Hematopoietic multipotent progenitor cell treated with erythropoietin and hydrocortisone succinate and interleukin-3 and kit ligand, for 8 days (in vitro differentiated cells): ENCODE measurements at places on chromosomes 6 and 20.

GRCh38 chr20:33679758-33680485 is 5.7 kb upstream of the NECAB3 start:
- no peak for DNase-seq

DNA sequence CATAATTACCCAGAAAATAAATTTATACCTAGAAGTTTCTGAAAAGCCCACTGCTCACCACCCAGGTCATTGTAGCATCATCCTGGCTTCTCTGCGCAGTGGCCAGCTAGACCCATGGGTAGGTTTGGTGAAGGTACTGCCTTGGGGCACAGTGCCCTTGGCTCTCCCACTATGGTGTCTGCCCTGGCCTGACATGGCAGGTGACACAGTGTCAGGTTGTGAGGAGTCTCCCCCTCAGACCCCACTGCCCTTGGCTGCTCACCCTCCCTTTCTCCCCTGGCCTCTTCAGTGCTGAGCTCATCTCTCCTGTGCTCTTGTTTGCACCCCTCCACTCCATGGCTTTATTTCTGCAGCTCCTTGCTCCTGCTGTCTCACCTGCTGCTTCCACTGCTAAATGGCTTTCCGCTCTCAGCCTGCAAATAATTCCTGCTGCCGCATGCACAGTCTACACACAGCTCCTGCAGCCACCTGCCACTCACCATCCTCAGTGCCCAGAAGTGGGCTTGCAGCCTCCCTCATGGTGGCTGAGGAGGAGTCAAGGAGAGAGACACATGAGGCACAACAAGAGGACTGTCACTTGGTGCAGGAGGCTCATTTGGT is 313.4 kb upstream of the MOCS1 start:
- no peak for DNase-seq

DNA sequence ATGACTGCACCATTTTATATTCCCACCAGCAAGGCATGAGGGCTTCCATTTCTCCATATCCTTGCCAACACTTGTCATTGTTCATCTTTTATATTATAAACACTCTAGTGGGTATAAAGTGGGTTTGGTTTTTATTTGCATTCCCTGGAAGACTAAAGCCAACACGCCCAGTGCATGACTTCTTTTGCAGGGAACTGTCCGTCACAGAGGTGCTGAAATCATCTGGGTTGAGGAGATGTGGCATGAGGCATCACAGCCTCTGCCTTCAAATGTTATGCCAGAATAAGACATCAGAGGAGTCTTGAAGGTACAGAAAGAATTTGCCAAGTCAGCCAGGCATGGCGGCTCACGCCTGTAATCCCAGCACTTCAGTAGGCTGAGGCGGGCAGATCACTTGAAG is 29.9 kb upstream of the FAM210B start:
- DNase-seq = peak; percentile 22

DNA sequence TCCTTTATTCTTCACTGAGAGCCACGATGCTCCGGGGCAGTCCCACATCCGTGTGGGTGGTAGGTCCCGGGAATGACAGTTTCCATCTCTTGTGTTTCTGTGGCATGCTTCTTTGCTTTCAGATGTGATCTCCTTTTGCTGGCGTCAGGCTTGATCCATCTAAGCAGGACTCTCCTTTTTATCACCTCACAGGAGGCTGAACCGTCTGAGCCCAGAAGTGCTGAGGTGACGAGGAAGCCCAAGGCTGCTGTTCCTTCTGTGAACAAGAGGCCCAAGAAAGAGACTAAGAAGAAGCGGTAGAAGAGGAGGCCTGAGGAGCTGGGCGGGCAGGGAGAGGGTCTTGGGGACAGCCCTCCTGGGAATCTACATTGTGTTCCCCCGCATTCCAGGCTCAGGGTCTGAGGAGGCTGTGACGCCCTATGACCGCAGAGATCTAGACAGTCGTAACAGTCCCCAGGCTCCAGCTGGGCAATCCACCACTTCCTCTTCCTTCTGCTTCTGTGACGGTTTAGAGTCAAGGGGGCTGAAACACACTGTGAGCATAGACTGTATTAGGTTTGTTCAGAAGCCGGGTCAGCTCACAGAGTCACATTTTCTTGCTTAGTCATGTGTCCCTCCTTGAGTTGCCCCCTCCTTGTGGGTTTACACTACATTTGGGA is 26.8 kb downstream of the MANBAL start:
- peak; percentile 43 for DNase-seq

- DNase-seq = no peak
Observed at GRCh38 chr20:7038029-7038428, 270.5 kb downstream of the BMP2 start.

- DNase-seq = no peak
Observed at GRCh38 chr6:137820425-137820824, 46.6 kb upstream of the TNFAIP3 start.

DNA sequence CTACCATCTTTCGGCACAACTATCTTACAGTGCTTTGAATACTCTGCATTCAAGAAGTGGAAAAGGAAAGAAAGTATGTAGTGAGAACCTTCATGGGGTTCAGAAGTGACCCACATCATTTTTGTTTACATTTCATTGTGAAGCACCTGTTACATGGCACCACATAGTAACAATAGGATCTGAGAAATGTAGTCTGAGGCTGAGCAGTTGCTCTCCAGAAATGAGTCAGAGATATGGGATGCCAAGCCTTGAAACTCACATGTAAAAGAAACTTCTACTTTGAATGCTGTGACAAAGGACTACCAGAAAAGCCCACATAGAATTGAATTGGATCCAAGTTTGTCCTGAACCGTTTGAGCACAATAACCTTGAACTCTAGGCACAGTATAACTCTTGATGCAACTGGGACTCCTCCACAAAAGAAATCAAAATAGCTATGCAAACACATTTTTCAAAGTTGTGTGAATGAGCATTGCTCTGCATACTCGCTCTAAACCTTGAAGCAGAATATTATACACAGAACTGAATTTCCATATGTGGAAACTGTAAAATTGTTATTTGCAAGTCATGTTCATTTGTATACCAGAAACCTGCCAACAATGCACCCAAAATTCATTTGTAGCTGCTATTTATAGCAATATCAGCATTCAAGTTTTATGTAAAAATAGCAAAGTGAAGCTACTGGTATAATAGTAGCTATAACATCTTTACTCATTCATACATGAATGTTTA is 400.9 kb upstream of the POU3F2 start:
- DNase-seq = no peak

GRCh38 chr6:51336185-51336584 is 517.5 kb downstream of the TFAP2B start:
- DNase-seq = no peak

GRCh38 chr20:8012724-8013123 is 6.8 kb downstream of the TMX4 start:
- peak; percentile 40 for DNase-seq

GRCh38 chr20:37346236-37346534 is 245 bp downstream of the SRC start:
- DNase-seq = no peak

DNA sequence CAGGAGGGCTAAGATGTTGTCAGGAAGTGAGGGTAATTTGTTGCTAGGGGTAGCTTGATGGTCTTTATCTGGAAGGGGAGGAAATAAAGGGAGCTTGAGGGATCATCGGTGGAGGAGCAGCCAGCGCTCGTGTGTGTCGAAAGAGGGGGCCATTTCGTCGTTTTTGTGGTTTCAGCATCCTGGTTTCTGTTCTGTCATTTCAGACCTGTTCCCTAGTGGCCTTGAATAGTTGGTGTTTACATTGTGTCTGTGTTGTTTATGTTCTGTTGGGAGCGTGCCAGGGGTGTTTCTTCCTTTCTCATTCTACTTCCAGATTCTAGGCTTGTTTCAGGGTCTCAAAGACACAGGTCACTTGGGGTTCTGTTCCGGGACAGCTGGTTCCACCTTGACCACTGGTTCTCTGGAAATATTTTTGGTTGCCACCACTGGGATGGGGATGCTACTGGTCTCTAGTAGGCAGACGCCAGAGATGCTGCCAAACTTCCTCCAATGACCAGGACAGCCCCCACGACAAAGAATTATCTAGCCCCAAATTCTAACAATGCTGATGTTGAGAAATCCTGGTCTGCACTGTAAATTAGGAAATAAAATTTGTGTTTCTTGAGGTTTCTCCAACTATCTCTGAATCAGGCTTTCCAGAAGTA is 113.9 kb upstream of the NAA20 start:
- peak; percentile 7 for DNase-seq

DNA sequence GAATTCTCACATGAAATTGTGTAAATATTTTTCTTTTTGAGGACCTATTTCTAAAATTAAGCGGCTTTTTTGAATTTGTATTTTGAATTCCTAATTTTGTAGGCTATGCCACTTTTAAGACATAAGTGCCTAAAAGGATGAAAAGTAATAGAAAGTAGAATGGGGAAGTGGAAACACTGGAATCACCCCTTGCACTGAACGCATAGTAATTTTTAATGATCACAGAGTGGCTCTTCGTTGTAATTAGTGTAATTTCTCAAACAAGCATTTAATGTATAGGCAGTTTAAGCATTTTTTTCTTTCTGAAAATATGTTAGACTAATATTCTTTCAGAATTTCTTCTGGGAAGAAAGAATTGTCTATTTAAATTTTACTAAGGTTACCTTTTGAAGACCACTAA is 73.2 kb downstream of the ARID1B start:
- DNase-seq = no peak

DNA sequence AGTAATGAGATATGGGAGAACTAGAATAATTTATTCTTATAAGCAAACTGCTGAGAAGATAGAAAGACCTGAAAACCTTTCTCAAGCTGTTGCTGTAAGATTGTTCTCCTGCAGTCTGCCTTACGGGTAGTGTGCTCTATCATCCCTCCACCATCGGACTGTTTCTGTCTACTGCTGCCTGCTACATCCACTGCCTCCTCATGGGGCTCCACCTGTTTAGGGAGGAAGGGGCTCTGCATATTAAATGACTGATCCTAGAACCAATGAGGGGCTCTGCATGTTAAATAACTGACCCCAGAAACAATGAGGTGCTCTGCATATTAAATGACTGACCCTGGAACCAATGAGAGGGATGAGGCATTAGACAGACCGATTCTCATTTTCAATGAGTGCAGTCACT is 654.6 kb downstream of the KIF16B start:
- no peak for DNase-seq

DNA sequence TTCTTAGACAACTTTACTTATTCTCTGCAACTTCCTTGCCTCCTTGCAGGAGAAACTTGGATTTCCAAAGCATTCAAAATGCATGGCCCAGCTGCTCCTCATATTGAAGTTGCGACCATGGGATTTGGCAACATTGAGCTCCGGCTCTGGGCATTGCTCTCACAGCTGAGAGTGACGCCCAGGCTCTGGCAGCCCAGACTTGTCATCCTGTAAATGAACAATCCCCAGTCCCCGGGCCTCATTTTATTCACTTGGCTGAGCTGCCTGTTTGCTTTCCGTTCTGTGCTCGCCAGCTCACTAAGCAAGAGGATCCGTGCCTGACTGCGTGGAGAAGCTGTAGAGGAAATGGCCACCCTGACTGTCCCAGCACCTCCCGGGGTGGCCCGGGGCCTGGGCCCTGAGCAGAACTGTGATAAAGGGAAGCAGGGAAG is 119.5 kb upstream of the CD93 start:
- DNase-seq = no peak

GRCh38 chr20:4766631-4767030 is 44.9 kb downstream of the PRND start:
- peak; percentile 39 for DNase-seq

- peak; percentile 47 for DNase-seq
Observed at GRCh38 chr6:119360262-119360915, 10.8 kb upstream of the MAN1A1 start.

- no peak for DNase-seq
Observed at GRCh38 chr20:14313341-14314020, 23.9 kb downstream of the FLRT3 start.

- DNase-seq = no peak
Observed at GRCh38 chr6:89828988-89829471, 650 bp upstream of the CASP8AP2 start.

DNA sequence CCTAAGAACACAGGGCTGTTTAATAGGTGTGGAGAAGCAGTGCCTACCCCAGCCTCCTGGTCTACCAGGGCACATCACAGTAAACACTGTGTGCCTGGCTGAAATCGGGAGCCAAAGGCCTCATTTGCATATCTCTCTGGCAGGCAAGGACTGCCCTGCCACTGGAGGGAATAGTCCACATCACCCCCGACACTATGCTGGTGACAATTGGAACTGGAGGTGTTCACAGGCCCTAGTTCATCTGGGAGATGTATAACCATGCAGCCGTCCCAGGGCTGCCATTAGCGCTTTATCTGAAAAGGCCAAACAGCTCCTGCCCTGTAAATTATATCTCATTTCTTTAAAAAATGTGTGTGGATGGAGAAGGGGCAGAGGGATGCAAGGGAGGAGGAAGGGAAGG is 150.3 kb downstream of the LINC00237 start:
- peak; percentile 31 for DNase-seq

- peak; percentile 87 for DNase-seq
Observed at GRCh38 chr6:13487122-13488014, at the start of gene GFOD1. GFOD1 (minus strand) TSS chr6:13487600; CDS start chr6:13486890, 710 bp downstream.

- no peak for DNase-seq
Observed at GRCh38 chr6:166757232-166758135, 130.4 kb upstream of the RPS6KA2 start.

DNA sequence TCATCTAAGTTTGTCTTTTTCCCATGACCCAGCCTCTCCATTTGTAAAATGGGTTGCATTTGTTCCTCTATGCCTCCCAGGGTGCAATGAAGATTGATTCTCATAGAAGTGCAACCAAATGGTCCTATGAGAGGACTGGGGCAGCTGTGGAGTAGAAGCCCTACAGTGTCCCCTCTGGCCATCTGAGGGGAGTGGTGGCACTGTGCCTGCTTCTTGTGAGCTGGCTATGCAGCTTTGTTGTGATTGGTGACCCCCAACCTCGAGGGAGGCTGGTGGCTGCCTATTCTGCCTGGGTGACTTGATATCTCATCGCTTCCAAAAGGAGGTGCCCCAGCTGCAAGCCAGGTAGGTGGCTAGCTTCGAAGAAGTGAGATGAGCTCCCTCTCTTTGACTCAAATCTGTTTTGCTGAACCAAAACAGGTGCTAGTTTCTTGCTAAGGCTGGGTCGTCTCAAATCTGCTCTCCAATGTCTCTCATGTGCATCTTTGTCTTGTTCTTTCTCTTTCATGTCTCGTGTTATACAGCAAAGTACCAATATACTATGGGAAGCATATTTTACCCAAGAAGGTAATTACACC is 33.9 kb downstream of the TXLNB start:
- DNase-seq = no peak

- DNase-seq = no peak
Observed at GRCh38 chr6:14396826-14397517, 279.4 kb downstream of the CD83 start.

DNA sequence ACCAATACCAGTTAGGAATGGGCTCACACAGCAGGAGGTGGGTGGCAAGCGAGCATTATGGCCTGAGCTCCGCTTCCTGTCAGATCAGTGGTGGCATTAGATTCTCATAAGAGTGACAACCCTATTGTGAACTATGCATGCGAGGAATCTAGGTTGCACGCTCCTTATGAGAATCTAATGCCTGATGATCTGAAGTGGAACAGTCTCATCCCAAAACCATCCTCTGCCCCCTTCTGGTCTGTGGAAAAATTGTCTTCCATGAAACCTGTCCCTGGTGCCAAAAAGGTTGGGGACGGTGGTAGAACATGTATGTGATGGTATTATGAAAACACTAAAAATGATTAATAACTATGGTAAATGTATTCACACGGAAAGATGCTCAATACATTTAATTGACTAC is 99.7 kb upstream of the HIVEP1 start:
- DNase-seq = peak; percentile 24
